DMS79 treated with DMSO at 0.1 percent for 48 hours (cell line): ENCODE measurements at places on chromosomes 3 and 15.

- DNase-seq: peak; percentile 44
These were observed 736 bp downstream of the ARHGEF26 start for GRCh38 chr3:154121701-154122551.

DNA sequence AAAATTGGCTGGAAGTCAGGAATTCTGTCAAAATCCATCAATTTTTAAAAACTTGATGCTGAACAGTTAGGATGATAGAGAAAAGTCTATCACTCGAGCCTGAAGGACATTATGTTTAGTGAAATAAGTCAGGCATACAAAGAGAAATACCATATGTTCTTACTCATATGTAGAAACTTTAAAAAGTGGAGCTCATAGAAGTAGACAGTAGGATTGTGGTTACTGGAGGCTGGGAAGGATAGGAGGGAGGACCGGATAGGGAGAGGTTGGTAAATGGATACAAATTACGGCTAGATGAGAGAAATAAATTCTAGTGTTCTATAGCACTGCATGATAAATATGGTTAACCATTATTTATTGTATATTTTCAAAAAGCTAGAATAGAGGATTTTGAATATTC is 389.5 kb upstream of the RASGRP1 start:
- no peak for DNase-seq

- DNase-seq: no peak
These were observed 104.2 kb downstream of the FILIP1L start for GRCh38 chr3:100010087-100010417.

DNA sequence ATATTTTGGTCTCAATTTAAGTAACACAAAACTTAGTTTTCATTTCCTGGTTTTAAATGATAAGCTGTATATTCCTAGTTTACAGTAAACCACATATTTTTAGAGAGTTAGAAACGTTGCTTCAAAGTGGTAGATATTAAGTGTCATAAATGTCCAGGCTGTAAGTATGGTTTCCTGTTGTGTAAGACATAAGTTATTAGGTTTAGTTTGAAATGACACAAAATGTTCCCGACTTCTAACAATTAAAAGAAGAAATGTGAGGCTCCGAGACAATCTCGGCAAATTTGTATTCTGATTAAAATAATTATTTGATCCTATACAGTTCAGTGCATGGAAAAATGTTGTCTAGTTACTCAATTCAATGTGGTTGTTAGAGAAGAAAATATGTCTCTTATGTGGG is 387.3 kb downstream of the EPHA3 start:
- no peak for DNase-seq

- no peak for DNase-seq
These were observed 60.3 kb downstream of the SLC6A6 start for GRCh38 chr3:14462738-14463137.

DNA sequence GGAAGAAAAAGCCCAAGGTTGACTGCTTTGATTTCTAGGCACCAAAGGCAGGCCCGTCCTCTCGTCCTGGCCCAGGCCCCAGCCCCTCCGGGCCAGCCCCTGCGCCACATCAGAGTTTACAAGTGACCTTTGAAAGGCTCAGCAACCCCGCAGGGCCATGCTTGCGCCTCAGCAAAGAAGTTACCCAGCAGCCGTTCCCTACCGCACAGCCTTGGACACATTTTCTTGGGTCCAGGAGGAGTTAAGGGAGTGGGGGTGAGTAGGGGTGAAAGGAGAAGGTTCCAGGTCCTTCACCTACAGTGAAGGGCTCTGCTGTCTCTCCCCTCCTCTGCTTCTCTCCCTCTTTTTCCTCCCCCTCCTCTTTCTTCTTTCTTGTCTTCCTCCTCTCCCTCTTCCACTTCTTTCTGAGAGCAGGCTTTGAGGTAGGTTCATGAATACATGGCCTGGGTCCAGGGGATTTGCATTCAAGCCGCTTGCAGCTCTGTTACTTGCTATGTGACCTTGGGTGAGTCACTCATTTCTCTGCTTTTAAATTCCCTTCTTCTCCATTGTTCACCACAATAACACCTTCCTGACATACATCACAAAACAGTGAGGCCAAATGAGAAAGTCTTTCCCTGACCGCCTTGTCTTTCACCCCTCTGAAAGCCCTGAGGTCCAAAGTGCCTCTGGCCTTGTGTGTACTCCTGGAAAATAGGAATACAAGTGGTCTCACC is 223.3 kb upstream of the TPRG1 start:
- DNase-seq: peak; percentile 72

DNA sequence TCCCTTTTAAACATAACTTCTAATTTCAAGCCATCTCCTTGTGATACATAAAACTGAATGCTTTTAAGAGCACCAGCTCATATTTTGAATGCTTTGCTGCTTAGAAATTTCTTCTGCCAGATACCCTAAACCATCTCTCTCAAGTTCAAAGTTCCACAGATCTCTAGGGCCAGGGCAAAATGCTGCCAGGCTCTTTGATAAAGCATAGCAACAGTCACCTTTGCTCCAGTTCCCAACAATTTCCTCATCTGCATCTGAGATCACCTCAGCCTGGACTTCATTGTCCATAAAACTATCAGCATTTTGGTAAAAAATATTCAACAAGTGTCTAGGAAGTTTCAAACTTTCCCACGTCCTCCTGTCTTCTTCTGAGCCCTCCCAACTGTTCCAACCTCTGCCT is 17.5 kb downstream of the OSTN start:
- DNase-seq: no peak

- DNase-seq: no peak
These were observed 67.2 kb downstream of the CRTC3 start for GRCh38 chr15:90596943-90597342.

GRCh38 chr3:123642182-123642956 is 57.5 kb upstream of the HACD2 start:
- peak; percentile 30 for DNase-seq

- no peak for DNase-seq
These were observed 379.1 kb upstream of the PROK2 start for GRCh38 chr3:72163809-72164634.

GRCh38 chr15:87610366-87610765 is 646.2 kb downstream of the NTRK3 start:
- no peak for DNase-seq

- no peak for DNase-seq
These were observed 194.1 kb upstream of the ZPLD1 start for GRCh38 chr3:102240720-102241119.

GRCh38 chr3:10703875-10704274 is 112.2 kb upstream of the SLC6A11 start:
- DNase-seq: no peak

DNA sequence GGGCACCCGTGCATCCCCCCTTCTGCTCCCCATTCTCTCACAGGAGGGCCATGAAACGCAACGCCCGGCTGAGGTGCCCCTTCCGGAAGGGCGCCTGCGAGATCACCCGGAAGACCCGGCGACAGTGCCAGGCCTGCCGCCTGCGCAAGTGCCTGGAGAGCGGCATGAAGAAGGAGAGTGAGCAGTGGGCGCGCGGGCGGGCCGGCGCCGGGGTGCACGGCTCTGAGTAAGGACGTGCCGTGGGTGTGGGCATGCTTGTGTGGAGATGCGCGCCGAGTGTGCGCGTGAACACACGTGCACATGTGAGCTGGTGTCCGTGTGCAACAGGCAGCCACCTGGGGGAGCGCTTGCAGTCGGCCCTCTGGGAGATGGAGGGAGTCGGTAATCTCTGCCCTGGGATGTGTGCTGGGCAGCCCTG is 28.1 kb downstream of the NR1I2 start:
- no peak for DNase-seq

GRCh38 chr15:66948294-66948693 is 117.1 kb upstream of the SMAD3 start:
- DNase-seq: no peak

DNA sequence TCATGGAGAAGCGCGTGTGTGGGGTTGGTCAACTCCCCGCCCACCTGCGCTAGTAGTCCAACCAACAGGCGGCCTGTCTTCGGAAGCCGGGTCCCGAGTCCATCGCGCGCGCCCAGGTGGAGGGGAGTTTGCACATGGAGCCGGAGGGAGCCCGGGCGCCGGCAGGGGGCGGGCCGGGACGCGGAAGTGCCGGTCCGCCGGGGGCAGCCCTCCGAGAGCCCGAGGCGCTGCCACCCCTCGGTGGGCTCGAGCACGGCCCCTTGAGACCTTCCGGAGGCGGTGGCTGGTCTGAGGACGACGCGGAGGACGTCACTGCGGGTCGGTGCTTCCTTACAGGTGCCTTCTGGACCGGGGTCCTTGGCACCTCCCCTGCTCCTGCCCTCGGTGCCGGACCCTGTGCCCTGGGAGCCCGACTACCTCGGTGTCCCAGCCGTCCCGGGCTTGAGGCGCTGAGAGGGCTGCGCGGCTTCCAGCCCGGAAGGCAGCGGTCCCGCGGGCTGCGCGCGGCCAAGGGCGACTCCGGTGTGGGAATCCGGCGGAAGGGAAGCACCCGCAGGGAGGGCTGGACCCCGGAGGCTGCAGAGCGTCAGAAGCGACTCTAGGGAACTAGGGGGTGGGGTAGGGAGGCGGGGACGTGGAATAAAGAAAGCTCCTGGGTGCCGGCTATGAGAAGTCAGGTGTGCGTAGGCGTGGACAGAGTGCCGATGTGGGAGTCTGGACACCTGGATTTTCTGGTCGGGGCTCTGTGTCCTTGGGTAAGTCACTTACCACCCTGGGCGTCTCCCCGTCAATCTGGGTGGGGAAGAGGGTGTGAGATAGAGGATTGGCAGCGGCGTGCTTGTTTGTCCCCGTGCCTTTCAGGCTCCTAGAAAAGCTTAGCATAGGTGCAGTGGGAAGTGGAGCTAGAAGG is 212.3 kb downstream of the FGF12 start:
- no peak for DNase-seq

DNA sequence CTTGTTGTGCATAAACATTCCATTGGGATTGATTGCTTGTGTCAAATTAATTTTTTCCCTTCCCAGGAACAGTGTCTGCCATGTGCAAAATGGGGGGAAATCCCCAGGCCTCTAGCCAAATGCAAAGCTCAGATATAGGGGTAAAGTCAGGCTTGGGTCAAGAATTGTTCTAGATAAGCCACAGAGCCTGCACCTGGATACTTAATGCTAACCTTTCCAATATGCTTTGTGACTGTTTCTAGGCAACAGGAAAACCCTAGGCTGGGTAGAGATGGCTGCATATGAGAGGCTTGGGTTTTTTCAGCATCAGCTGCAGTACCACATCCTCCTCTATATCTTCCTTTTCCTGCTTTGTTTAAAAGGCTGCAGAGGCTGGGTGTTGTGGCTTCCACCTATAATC is 61.9 kb upstream of the ROPN1 start:
- peak; percentile 28 for DNase-seq
